Putamen (tissue), 1 donor: ENCODE measurements at places on chromosomes 12 and 14.
A peak's percentile ranks its signal among the peaks of the same experiment; 100 is the strongest.

GRCh38 chr14:24463884-24464785 lies 21.6 kb upstream of the SDR39U1 start:
- no peak for DNase-seq

- DNase-seq, result no peak
Observed at GRCh38 chr12:1551496-1551895, 42.9 kb downstream of the FBXL14 start.

DNA sequence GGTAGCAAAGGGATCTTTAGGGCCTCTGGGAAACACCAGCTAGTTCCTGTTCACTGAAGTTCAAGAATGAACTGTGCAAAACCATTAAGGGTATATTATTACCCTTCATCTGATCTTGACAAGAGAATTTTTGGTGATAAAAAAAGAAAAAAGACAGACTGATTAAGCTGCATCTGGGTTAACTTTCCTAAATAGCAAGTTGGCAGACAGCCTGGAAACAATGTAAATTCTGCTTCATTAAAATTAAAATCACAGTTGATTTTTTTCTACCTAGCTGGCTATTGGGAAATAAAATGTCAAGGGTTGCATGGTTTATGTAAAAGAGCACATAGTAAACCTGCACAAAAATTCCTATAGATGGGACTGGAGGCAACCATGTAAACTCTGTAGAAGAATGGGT lies 126.6 kb upstream of the PRKD1 start:
- DNase-seq, result peak; percentile 40

DNA sequence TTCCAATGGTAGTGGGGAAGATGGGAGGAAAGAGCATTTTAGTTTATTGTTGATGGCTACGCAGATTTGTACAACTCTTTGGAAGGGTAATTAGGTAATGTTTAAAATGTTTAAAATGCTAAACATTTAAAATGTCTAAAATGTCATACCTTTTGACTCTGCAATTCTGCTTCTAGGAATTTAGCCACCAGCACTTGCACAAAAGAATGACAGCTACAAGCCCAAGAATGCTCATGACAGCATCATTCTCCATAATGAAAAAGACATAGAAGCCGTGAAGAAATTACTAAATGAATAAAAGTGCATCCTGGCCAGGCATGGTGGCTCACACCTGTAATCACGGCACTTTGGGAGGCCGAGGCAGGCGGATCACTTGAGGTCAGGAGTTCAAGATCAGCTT lies 19.9 kb upstream of the DYNC1H1 start:
- DNase-seq, result no peak

GRCh38 chr14:50856660-50857059 lies 15.2 kb upstream of the ABHD12B start:
- peak; percentile 72 for DNase-seq
